RPMI7951 (cell line): ENCODE measurements at places on chromosomes 7 and 10.

- no peak for DNase-seq
Measured at GRCh38 chr10:61754587-61755550, 92.1 kb downstream of the CABCOCO1 start.

DNA sequence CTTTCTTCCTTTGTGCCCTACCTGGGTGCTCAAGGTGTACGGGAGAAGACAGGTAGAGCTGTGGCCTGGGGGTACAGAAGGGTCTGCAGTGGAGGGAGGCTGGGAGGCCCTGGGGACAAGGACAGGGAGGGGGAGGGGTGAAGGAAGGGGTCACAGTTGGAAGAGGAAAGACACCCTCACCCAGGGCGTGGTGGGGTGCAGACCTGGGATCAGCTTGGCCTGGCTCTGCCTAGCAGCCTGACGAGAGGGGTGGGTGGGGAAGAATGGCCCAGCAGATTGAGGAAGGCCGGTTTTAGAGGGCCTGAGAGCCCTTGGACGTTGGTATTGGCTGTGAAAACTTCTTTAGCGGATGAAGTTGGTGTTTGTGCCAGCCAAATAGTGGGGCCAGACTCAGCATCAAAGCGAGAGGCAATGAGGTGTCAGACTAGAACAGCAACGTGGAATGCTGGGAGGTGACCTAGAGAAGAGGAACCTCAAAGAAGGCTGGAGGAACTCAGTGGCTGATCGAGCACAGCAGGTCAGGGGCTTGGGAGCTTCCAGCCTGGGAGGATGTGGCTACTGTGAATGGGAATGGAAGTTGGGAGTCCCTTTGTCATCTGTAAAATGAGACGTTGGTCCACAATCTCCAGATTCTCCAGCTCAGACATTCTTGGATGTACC, 18.1 kb upstream of the TRIM8 start:
- DNase-seq: no peak

DNA sequence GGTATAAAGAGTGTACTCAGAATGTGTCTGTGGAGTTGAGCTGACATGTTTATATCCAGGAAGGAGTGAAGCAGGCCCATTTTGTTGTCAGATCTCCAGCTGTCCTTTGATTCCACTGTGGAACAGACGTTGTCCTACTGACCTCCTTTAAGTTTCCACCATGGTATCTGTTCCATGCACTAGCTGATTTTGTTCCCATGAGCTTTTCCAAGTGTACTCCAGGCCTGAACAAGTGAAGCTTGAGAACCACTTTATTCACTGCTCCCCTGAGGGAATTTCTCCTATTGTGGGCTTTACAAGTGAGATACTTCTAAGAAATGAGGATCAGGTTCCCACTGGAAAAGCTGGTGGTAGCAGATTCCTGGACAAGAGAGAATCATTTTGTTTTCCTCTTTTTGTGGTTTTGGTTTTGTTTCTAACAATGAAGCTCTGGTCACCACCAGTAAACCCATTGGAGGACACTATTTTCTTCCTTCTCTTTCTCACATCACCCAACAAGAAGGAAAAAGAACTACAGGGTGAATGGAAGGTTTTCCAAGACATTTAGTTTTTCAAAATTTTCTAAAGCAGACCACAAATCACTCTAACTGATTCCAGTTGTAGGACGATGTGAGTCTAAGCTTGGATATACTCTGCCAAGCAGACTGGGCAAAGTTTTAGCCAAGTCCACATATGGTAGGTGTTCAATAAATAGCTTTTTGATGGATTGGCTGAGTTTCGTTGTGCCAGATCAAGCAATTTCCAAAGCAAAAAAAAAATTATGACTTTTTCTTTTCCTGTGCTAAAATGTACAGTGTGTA, 144.2 kb downstream of the JCAD start:
- peak; percentile 49 for DNase-seq

- peak; percentile 93 for DNase-seq
Measured at GRCh38 chr10:78944723-78945312, 123.9 kb upstream of the ZMIZ1 start.

DNA sequence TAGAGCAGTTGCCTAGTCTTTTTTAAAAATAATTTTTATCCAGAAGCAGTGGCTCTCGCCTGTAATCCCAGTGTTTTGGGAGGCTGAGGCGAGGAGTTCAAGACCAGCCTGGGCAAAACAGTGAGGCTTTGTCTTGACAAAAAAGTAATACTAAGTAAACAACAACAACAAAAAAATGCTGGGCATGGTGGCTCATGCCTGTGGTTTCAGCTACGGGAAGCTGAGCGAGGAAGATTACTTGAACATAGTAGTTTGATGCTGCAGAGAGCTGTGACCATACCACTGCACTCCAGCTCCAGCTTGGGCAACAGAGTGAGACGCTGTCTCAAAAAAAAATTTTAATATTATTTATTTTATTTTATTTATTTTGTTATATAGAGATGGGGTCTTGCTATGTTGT, 31.3 kb upstream of the TPST1 start:
- DNase-seq: no peak

- DNase-seq: no peak
Measured at GRCh38 chr7:113856010-113856409, 62.8 kb downstream of the PPP1R3A start.

DNA sequence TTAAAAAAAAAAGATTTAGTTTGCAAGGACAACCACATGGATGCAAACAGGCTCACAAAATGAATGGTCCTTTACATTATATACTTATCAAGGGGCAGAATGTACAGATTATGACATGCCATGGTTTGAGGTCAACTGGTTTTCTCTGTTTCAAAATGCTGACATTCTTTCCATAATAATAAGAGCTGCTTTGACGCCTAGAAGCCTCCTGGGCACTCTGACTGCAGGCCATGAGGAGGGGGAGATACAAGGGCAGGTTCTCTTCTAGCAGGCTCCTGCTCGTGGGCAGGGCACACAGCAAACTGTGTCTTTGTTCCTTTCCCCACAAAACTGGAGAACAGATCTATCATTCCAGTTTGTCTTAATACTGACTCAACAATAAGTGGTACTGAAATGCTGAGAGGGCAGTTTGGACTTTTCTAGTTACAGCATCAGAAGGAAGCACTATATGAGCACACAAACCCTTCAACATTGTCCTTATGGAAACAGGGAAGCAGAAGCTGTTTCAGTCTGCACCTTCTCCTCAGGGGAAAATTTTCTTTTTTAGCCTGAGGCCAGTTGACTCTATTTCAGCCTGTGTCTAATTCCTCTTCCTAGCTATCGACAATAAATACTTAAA, 314.9 kb upstream of the AOAH start:
- DNase-seq: no peak

GRCh38 chr7:27161214-27161720, 4.1 kb downstream of the HOXA9 start:
- no peak for DNase-seq

DNA sequence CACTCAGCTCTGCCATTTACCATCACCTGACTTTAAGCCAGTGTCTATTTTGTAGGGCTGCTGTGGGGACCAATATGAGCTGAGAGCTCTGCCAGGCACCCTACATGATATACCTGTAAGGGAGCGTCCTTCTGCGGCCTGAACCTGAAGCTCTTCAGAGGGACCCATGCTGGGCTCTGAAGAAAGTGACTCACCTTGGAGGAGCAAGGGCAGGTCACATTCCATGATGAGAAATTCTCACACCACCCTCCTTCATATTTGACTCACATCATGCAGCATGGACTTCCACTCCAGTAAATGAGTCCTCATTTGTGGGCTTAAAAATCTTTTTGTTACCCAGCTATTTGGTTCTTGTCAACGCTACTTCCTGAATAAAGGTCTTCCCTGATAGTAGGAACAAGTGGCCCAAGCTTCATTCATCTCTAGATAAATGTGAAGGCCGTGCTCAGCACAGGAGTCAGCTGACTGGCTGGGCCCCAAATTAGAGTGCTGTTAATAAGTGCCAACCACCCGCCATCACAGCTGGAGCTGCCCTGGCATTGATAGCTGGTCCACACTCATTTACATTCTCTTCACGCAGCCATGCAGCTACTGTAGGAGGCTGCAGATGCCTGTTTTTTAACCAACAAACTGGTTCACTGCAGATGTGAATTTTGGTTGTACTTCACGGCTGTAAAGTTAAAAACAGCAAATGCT, 78.4 kb downstream of the RNF216 start:
- no peak for DNase-seq

DNA sequence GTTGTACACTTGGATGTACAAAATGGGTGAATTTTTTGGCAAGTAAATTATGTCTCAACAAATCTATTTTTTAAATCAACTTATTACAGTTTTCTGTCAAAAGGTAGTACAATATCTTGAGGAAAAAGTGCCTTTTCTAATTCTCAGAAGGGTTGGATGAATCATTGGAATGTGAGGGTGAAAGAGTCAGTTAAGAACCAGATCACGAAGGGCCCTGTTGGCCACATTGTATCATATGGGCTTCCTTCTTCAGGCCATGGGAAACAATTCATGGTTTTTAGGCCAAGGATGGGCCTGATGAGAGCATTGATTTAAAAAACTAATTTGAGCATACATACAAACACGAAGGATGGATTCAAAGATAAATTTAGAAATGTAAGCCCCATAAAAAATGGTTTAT, 503.7 kb downstream of the TNS3 start:
- DNase-seq: peak; percentile 18

DNA sequence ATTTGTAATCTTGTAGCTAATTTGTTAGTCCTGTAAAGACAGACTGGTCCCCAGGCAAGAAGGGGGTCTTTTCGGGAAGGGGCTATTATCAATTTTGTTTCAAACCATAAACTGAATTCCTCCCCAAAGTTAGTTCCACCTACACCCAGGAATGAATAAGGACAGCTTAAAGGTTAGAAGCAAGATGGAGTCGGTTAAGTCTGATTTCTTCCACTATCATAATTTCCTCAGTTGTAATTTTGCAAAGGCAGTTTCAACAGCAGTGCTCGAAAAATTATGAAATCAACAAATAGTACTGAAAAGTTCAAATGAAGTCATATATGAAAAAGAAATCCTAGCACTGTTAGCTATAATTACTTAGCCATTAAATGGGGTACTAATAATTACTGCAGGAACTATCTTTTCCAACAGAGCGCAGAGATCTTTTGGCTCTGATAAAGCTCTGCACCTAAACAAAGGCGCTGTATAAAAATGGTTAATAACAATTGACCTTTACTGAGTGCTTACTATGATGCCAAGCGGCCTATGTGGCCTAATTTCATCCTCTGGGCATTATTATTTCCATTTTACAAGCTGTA, 756 bp upstream of the SEC24C start:
- DNase-seq: no peak
